ENCODE measurements at places on chromosomes 3 and 15.

- H3K27ac ChIP-seq = no peak overlapping the region
- no peaks in the 10 kb centered on the region for H3K4me1 ChIP-seq
- H3K36me3 ChIP-seq = no peaks in the 10 kb centered on the region
- no peak overlapping the region for H3K4me3 ChIP-seq
- H3K27me3 ChIP-seq = no peaks in the 10 kb centered on the region
These were observed 45.5 kb downstream of the LSAMP start for GRCh38 chr3:116399701-116400226.

DNA sequence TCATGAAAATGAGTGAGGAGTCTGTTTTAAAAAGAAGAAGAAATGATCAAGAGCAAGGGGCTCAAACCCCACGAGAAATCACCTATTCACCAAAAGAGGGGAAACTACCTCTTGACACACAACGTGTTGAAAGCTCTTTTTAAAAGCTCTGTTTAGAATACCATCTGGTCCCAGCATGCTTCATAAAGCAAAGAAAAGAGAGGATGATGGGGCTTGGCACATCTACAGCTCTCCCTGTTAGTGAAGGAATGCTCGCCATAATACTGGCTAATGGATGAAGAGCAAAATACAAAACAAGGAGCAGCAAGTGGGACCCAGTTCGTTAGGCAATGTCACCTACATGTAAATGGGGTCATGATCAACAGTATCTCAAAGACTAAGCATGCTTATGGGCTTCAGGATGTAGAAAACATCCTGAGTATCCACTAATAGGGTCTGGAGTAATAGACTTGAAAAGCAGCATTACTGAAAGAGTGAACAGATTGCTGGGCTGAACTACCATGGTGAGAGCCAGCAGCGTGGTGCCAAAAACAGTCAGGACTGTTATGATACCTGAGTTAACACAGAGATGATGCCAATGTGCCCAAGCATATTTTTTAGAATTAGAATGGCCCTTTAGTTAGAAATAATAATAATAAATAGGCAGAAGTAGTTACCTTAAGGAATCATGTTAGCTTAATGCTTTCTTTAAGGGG lies 159.7 kb upstream of the POU1F1 start:
- H3K36me3 ChIP-seq = no peaks in the 10 kb centered on the region
- no peak for DNase-seq
- no peaks in the 10 kb centered on the region for H3K27me3 ChIP-seq

DNA sequence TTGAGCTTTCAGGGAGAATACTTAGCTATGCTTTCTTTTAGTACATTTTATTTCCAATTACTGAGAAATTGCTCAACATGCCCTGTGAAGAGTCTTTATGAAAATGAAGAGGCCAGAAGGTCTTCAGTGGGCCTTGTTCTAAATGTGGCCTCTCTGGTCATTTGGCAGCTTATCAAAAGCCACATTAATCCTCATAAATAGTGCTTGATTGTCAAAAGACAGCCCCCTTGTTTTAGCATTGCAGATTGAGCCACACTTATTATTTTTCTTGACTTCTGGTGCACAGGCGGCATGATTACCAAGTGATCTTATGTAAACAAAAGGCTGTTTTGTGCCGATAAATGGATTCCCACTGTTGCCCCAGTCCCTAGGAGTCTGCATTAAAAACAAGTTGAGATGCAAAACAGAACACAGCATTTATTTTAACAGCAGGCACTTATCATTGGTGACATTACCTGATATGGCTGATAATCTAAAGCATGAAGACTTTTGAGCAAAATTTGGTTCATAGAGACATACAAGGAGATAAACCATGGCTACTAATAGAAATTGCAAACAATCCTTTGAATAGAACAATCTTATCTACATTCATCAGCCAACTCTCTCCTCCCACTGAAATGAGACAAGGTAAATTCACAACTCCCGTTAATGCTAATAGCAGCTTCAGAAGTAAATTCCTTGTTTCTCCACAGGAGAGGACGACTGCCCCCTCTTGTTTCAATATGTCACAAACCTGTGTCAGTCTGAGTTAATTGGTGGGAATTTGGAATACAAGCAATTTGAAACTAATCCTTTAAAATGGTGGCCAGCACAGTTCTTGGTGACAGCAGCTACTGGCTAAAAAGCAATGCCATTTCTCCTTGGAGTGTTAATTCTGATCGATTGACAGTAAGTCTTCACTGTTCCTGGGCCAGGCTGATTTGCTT lies 194.3 kb downstream of the NSUN3 start:
- no peaks in the 10 kb centered on the region for H3K36me3 ChIP-seq
- H3K27me3 ChIP-seq = no peaks in the 10 kb centered on the region
- H3K27ac ChIP-seq = no peak overlapping the region

DNA sequence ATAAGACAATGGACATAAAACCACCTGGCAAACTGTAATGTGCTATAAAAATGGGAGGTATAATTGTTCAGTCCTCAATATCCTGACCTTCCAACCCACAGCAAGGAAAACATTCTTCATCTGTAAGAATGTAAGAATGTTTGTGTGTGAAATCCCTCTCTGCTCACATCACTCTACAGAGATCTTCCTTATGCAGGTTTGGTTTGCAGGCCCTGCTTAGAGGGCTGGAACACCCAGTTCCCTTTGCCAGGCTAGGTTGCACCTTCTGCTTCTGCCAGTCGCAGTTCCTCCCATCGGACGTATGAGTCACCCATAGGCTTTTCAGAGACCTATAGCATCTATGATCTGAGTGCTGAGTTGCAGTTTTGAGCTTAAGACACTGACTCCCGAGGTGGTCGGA lies 24.1 kb upstream of the MINAR1 start:
- DNase-seq = no peak
- H3K4me1 ChIP-seq = no peaks in the 10 kb centered on the region
- H3K27me3 ChIP-seq = no peaks in the 10 kb centered on the region
- H3K36me3 ChIP-seq = no peaks in the 10 kb centered on the region
- H3K27ac ChIP-seq = no peak overlapping the region

GRCh38 chr3:125594581-125595011 lies 701 bp downstream of the OSBPL11 start:
- H3K4me3 ChIP-seq = peak overlapping the region; percentile 90
- peaks cover 3% of the 10 kb centered on the region for H3K4me1 ChIP-seq
- H3K36me3 ChIP-seq = no peaks in the 10 kb centered on the region
- H3K27ac ChIP-seq = peak overlapping the region; percentile 91
- H3K27me3 ChIP-seq = no peaks in the 10 kb centered on the region

- H3K27me3 ChIP-seq = no peaks in the 10 kb centered on the region
- no peak overlapping the region for H3K27ac ChIP-seq
- DNase-seq = no peak
- peak overlapping the region; percentile 66 for H3K4me3 ChIP-seq
These were observed 567 bp downstream of the ADAMTS9 start for GRCh38 chr3:64687086-64687780.

DNA sequence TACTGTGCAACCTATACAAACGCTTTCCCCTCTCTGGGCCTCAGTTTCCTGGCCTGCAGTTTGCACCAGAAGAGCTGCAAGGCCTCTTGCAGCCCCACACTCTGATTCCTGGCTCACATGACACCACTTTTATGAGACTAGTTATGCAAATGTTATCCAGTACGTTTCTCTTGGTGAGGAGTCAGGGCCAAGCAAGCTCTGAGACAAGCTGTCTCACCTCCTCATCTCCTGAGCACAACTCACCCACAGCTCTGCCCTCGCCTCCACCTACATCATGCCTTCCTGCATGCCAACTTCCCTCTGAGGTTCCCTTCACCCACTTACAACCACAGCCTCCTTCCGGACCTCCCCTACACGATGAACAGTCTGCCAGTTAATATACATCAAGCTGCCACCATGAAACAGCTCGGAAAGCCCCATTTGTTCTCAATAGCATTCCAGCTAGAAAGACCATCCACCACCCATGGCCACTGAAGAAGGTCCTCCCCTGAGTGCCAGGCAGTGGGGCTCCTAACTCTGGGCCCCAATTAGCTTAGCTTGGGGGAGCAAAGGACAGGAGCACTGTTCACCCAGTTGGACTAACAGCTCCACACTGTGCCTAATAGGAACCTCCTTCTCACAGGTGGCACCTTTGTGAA lies 25.0 kb downstream of the CRYGS start:
- no peak overlapping the region for H3K4me3 ChIP-seq
- H3K4me1 ChIP-seq = no peaks in the 10 kb centered on the region
- no peaks in the 10 kb centered on the region for H3K36me3 ChIP-seq

- no peak overlapping the region for H3K4me3 ChIP-seq
- H3K27ac ChIP-seq = no peak overlapping the region
- H3K4me1 ChIP-seq = no peaks in the 10 kb centered on the region
These were observed 109.7 kb upstream of the TRIM42 start for GRCh38 chr3:140568131-140568530.

- H3K27me3 ChIP-seq = no peaks in the 10 kb centered on the region
- H3K4me1 ChIP-seq = no peaks in the 10 kb centered on the region
- no peaks in the 10 kb centered on the region for H3K36me3 ChIP-seq
These were observed 259.1 kb downstream of the OPA1 start for GRCh38 chr3:193851941-193852674.

DNA sequence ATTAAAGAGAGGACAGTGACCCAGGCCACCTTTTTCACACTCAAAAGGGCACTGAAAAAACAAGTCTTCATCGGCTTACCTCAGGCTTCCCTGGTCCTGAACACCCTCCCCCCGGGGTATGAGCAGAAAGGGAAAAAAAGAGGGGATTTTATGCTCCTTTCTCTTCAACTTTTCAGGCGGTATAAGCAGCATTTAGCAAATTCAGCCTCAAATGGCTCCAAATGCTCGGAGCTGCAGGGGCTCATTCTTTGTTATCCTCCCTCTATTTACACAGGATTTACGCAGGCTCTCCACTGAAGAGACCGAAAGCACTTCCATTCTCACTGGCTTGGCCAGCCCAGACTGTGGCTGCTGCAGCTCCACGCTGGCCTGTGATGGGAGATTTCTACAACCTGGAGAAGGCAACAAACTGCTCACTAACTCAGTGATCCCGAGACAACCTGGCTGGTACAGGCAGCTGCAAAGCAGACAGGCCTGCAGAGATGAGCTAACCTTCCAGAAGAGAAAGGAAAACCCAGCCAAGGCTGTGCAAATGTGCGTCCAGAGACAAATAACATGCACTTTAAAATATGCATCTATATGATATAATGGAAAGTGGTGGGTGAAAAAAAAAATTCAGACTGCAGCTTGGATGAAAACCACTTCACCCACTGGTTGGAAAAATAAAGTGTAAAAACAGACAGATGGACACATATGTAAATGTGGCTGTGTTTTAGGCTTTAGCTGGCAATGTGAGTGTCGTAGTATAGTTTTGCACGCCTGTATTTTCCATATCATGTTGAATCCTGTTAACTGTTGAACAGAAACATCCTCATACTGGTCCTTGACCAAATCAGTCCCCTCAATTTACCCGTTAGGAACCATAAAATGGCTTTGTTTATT lies 54.2 kb downstream of the MEIS2 start:
- no peaks in the 10 kb centered on the region for H3K36me3 ChIP-seq
- no peaks in the 10 kb centered on the region for H3K27me3 ChIP-seq
- peaks cover 5% of the 10 kb centered on the region for H3K4me1 ChIP-seq
- no peak overlapping the region for H3K4me3 ChIP-seq
- no peak for DNase-seq

GRCh38 chr3:52026041-52026440 lies 30.3 kb downstream of the DUSP7 start:
- H3K36me3 ChIP-seq = no peaks in the 10 kb centered on the region
- H3K27me3 ChIP-seq = no peaks in the 10 kb centered on the region

DNA sequence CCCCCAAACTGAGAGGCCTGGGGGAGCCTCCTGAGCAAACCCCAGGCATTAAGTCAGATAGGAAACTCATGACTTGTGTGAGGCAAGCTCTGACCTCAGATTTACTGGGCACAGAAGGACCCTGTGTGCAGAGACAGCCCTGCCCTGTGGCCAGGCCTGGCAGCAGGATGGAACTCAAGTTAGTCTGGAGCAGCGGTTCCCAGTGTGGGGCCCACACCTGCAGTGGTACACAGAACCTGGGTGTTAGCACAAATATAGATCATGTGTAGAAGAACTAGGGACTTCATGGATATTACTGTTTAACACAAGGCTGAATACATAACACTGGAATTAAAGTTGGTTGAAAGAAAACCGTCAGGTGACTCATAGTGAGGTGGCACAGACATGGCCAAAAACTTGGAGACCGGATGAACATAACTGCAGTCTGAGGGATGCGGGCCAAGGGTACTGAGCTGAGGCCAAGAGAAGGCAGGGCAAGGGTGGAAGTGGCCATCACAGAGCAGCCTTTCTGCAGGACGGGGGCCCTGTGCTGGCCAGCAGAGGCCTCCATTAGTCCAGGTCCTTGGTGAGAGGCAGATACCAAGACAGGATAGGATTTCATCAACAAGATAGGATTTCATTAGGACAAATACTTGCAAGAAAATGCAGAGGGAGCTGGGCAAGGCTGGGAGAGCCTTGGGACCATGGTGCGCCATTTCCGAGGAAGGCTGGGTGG lies 40.9 kb downstream of the IRAK2 start:
- no peaks in the 10 kb centered on the region for H3K36me3 ChIP-seq
- peaks cover 16% of the 10 kb centered on the region for H3K4me1 ChIP-seq
- peak overlapping the region; percentile 87 for H3K27ac ChIP-seq
- H3K4me3 ChIP-seq = no peak overlapping the region

DNA sequence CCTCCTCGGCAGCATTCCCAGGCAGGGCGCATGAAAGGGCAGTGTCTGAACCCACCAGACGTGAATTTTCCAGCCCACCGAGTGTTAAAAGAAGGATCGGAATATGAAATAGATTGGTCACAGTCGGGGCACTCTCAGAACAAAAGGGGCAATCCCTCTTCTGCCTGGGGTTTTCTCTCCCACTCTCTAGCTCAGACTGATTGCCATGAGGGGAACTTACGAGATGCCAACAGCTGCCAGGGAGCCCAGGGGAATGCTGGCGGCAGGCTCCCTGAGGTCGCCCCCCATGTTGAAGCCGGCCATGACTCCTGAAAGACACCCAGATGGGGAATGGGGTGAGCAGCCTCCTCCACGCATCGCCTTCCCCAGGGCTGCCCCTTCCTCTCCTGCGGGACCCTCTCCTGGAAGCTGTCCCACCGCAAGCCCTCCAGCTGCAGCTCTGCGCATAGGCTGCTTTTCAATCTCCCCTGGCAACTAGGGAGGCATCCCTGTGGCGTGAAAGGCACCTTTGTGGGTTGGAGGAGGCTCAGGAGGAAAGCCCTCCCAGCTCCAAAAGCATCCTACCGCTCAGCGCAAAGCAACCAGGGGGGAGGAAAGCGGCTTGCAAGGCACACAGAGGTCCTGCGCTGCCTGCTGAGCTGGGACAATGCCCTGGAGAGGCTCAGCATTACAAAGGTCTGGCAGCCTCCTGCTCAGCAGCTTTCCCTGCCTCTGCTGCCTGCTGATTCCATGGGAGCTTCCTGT lies 64.8 kb upstream of the HEG1 start:
- H3K4me1 ChIP-seq = peaks cover 32% of the 10 kb centered on the region
- H3K36me3 ChIP-seq = no peaks in the 10 kb centered on the region
- H3K27ac ChIP-seq = peak overlapping the region; percentile 29
- H3K4me3 ChIP-seq = peak overlapping the region; percentile 9
- no peaks in the 10 kb centered on the region for H3K27me3 ChIP-seq

DNA sequence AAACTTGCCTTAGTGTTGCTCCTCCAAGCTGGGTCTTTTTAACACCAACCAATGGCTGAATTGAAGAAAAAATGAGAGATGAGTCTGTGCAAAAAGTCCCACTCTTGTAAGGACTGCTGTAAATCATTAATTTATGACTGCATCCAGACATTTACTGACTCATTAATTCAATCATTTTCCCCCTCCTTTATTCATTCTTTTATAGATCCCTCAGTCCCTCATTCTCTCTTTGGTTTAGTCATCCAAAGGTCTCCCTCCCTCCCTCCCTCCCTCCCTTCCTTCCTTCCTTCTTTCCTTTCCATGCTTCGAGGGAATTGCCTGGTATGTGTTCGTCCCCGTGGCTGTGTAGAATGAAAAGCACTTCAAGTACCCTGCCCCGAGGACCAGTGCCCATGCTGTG lies 35.3 kb upstream of the MRPS22 start:
- peaks cover 27% of the 10 kb centered on the region for H3K4me1 ChIP-seq
- H3K36me3 ChIP-seq = no peaks in the 10 kb centered on the region
- H3K27ac ChIP-seq = peak overlapping the region; percentile 63
